NCI-H82 (cell line): ENCODE measurements at places on chromosomes 2 and 18.

GRCh38 chr2:98829581-98830270 lies 98.8 kb upstream of the MGAT4A start:
- DNase-seq, result no peak

DNA sequence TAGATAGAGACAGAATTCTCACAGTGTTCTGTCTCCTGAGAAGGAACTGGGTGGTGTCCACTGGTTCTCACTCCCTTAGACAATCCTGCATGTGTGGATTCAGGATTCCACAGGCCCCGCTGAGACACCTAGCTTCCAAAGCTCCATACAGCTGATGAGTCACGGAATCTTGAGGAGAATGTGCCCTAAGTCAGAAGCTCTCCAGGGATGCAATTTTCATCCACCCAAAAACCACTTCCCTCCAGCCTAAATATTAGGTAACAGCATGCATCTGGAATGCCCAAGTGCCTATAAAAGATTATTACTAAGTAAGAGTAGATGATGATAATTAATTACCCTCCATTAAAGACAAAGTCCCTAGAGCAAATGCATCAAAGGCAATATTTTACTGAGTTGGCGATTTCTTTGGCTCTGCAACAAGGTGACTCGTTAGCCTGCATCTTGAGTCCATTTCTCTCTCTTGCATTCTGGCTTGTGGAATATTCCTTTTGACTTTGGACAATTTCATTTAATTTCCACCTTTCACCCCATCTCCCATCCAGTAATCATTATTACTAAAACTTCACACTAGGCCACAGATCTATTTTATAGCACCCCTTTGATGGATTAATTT lies 475.1 kb downstream of the TNS1 start:
- no peak for DNase-seq

DNA sequence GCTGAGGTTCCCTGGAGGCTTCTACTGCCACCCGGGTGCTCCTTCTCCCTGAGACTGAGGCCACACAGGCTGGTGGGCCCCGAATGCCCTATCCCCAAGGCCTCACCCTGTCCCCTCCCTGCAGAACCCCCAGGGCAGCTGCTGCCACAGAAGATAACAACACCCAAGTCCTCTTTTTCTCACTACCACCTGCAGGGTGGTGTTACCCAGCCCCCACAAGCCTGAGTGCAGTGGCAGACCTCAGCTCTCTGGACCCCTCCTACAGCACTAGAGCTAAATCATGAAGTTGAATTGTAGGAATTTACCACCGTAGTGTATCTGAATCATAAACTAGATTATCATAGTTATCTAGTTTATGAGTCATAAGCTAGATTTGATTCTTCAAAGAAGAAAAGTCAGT lies 7.3 kb upstream of the CENPA start:
- no peak for DNase-seq

GRCh38 chr18:24208270-24209035 lies 69.6 kb downstream of the CABYR start:
- DNase-seq, result no peak

- no peak for DNase-seq
Measured at GRCh38 chr2:9703085-9703678, 72.4 kb upstream of the YWHAQ start.

GRCh38 chr2:165239856-165240515 lies 772 bp downstream of the SCN2A start:
- DNase-seq, result peak; percentile 20

DNA sequence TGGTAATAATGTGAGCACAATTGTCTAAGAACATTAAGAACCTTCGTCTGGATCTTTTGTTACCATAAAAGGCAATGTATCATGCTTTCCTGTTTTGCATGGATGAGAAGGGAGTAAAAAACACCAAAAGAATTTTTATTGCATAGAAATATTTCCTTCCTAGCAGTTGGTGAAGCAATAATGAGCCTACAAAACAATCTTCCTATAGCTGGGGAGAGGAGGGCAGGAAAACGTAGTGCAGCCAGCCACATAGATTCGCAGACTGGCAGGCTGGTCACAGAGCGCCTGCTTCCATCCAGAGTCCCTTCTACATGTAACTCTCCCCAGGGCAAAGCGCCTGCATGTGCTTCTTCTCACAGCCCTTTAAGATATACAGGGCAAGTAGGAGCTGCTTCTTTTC lies 190.4 kb downstream of the BABAM2 start:
- no peak for DNase-seq

DNA sequence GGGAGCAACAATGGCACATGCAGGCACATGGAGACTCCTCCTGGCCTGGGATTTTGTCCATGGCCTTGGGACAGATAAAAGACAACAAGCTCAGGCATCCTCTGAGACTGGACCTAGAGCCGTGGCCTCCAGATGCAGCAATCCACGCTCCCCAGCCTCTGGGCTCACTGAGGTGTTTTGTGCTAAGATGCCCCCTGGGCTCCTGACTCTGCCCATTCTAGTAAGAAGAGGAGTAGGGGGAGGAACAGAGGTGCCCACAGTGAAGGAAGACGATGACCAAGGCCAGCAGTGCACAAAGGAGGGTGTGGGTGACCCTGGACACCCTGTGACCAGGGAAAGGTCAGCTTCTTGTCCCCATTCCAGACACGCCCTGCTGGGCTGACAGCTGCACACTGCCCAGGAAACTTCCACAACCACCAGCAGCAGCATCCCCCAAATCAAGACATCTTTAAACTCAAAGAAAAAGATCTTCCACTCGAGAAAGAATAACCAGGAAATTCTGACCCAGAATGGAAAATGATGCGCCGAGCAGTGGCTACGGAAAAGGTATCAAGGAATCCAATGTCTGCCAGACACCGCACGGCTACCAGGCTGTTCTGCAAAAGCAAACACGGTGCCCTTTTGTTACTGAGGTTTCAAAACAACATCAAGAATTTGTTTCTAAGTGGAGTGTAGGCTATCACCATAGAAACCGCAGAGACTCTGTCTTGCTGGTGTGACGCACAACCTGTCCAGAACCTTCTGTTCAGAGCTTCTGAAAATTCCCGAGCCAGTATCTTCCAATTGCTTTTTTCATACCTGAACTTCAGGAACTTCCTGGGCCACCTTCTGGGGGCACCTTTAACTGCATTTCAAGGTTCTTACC lies 65.5 kb downstream of the ZNF516 start:
- no peak for DNase-seq

GRCh38 chr2:234033885-234034284 lies 16.6 kb upstream of the SPP2 start:
- DNase-seq, result no peak

GRCh38 chr2:117523711-117524238 lies 290.7 kb upstream of the DDX18 start:
- DNase-seq, result no peak

DNA sequence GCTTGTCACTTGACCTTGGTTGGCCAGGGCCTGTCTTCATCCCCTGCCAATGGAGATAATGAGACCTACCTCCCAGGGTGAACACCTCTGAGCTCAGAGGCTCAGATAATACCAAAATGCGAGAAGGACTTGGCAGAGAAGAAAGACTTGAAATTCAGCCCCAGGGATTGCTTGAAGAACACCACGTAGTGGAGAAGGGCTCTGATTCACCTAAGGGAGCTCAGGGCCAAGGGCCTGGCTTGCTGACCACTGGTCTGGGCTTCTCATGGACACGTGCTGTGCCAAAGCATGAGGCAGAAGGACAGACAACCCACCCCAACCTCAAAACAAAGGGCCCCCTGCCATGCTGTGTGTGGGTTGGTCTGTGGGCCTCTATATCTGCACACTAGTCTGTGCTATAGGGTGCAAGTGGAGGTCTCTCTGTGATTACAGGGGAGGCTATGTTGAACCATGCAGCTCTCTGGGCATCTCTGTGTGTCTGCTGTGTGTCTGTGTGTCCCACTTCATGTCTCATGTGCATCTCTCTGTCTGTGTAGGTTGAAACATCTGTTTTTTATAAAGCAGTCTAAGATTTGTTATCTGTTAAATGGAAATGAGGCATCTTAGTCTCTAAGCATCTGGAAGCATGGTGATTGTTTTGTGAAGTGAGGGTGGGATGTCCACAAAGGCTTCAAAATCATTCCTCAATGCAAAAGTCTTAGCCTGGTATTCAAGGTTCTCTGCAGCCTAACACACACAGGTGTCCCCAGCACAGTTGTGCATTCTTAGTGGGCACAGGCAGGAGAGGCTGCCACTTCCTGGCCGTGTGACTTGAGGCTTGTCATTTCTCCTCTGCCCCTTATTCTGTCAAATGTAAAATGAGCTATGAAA lies 61.0 kb upstream of the EPAS1 start:
- DNase-seq, result no peak

GRCh38 chr2:64779117-64779690 lies 125.5 kb upstream of the SERTAD2 start:
- no peak for DNase-seq

DNA sequence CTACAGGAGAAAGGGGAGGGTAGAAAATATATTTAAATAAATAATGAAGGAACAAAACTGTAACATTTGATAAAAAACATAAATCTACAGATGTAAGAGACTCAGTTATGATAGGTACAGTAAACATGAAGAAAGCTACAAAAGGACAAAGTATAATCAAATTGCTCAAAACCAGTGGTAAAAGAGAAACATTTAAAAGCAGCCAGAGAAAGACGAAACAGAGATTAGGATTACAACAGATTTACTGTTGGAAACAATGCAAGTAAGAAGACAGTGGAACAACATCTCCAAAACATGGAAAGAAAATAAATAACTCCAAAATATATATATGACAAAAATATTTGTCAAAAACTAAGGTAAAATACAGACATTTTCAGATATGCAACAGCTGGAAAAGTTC lies 307.7 kb upstream of the REV1 start:
- no peak for DNase-seq

DNA sequence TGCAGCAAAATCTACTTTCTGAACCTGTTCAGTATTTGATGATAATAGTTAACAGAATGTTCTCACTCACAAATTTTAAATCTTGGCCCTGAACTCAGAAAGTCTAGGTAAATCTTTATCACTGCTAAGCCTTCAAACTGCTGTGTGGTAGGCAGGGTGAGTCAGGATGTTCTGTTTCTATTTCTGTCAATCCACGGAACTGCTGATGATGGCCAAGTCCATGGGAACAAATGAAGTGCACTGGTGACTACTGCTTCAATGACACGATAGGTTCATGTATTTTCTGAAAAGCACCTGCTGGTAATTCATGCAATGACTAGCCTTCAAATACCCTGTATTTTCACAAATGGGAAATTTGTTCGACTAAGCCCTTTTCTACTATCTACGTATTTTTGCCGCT lies 14.2 kb downstream of the NIFK start:
- no peak for DNase-seq

- no peak for DNase-seq
Measured at GRCh38 chr2:60109744-60110143, 443.7 kb downstream of the BCL11A start.

DNA sequence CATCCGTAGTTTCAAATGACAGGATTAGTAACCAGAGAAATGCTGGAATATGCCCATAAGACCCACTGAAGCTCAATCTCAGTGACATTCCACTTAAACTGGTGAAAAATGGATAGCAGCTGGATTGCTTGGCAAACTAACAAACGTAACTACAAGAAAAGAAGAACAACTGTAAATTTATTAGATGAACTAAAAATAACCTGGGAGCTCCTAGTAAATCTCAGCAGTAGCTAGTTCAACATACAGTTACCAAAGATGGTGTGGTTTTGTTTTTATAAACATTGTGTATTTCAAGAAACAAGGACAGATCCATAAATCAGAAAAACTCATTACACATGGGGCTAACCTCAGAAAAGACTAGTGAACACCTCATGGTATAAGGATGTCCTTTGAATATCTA lies 531.9 kb downstream of the XIRP2 start:
- no peak for DNase-seq

GRCh38 chr18:76374330-76375281 lies 120.4 kb downstream of the ZNF516 start:
- no peak for DNase-seq

DNA sequence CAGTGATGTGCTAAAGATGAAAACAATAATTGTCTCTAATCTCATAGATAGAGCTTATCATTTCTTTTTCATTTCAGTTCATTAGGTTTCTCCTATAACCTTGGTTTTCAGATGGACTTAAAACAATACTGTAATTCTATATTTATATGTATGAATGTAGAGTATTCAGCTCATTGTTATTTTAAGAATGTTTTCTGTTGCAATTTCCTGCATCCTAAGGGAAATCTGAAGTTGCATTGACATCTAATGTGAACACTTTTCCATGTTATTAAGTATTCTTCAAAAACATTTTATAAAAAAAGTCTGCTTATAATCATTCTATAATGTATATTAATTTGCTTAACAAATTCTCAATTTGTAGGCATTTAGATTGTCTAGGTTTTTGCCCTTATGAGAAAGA lies 288.9 kb downstream of the XIRP2 start:
- no peak for DNase-seq

- no peak for DNase-seq
Measured at GRCh38 chr2:64189167-64189566, 44.9 kb upstream of the PELI1 start.

GRCh38 chr18:11767935-11768334 lies 78.9 kb downstream of the GNAL start:
- DNase-seq, result no peak

DNA sequence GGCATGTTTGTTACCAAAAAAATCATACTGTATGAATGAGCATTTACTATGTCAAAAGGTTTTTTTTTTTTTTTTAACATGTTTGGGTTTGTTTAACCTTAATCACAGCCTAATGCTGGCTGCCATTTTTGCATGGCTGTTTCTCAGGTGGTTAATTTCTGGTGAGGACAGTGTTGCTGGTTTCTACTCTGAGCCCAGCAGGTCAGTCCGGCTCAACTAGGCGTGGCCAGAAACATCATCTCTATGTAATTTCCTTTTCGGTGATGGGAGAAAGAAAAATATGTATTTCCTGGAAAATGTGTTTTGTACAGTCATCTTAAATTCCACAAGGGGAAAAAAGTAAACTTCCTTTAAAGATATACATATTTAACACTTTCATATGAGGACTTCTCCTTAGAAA lies 24.9 kb upstream of the BZW1 start:
- DNase-seq, result no peak
